ENCODE measurements at places on chromosomes 16 and 17.

DNA sequence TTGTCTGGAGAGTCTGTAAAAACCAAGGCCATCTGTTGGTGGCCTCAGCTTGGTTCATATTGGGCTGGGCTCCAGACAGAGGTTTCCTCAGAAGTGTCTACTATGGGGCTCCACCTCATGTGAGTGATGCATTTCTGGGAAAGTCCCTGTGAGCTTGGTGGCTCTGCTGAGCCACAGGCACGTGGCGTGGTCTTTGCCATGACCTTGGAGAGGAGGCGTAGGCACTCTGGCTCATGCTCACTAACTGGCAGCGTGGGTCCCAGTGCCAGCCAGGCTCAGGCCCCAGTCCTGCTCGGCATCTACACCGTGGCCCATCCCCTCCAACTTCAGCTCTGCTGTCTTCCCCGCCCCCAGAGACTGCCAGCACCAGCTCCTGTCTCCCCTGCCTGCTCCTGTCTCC, 10.7 kb upstream of the SMTNL2 start:
- DNase-seq = peak; percentile 56

DNA sequence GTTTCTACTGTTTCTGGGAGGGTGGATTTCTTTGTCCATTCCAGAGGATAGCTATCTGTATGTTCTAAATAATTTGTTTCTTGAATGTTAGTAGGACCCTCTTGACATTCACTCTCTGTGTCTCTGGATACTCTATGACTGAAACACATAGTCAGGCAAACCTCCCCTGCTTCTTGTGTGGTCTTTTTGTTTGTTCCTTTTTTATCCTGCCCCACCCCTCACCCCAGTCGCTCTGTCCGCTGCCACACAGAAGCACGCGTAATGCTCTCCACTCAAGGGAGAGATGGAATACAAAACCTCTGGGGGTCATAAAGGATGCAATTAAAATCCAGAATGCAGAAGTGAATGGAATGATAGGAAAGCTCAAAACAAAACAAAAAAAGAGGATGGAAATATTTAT, 253.1 kb downstream of the RBFOX1 start:
- DNase-seq = no peak

GRCh38 chr17:69796078-69796477, 278.9 kb upstream of the KCNJ16 start:
- no peak for DNase-seq

DNA sequence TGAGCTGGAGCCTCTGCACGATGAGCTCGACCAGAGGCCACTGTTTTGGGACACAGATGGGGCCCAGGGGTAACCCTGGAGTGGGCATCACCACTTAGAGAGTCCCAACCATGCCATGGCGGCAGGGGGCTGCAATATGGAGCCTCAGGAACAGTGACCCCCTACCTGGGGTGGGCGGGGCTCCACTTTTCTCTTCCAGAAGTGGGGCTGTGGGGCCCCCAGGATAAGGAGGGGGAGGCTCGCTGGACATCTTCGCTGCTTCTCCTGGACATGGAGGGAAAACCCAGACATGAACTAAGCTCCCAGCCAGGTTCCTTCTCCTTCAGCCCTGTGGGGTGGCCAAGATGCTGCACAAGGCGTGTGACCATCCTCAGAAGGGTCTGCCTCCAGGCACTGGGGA, 24.7 kb downstream of the CDIP1 start:
- no peak for DNase-seq

DNA sequence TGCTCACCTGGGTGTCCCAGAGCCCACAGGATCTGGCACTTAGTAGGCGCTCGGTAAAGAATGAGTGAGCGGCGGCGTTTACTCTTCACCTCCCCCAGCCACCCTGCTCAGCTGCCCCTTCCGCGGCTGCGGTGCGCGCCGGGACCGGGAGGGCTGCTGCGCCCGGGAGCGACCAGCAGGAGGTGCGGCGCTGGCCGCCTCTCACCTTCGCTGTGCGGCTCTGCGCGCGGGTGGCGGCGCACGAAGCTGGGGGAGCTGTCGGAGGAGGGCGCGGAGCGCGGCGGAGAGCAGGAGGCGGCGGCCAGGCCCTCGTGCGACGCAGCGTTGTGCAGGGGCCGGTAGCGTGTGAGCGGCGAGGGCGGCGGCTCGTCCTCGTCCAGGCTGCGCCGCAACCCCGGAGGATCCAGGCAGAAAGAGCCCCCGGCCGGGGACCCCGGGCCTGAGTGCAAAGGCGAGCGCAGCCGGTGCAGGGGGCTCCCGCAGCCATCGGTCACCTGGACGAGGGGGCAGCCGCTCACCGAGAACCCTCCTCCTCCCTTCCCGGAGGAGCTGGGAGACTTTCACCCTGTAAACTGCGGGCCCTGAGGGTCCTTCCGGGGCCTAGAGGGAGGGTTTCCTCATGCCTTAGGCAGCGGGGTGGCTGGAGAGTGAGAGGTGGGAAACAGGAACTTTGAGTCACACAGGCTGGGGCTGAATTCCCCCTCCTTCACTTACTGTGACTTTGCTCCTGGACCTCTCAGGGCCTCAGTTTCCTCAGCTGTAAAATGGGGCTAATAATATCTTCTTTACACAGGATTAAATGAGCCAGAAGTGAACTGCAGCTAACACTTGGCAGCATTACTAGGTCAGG, 12.5 kb downstream of the SAMD14 start:
- DNase-seq = peak; percentile 70

- peak; percentile 16 for DNase-seq
These were observed 4.5 kb downstream of the ARHGDIA start for GRCh38 chr17:81866440-81867169.

- peak; percentile 45 for DNase-seq
These were observed 1.7 kb upstream of the NLRP1 start for GRCh38 chr17:5585836-5586521.

- DNase-seq = peak; percentile 2
These were observed 203.9 kb downstream of the CEP112 start for GRCh38 chr17:65987988-65988387.

GRCh38 chr16:78645657-78646056, 546.2 kb downstream of the WWOX start:
- DNase-seq = no peak

- DNase-seq = peak; percentile 24
These were observed 70.6 kb downstream of the CYB5B start for GRCh38 chr16:69494991-69495392.

GRCh38 chr16:85185303-85186100, 73.2 kb upstream of the CIBAR2 start:
- DNase-seq = no peak

DNA sequence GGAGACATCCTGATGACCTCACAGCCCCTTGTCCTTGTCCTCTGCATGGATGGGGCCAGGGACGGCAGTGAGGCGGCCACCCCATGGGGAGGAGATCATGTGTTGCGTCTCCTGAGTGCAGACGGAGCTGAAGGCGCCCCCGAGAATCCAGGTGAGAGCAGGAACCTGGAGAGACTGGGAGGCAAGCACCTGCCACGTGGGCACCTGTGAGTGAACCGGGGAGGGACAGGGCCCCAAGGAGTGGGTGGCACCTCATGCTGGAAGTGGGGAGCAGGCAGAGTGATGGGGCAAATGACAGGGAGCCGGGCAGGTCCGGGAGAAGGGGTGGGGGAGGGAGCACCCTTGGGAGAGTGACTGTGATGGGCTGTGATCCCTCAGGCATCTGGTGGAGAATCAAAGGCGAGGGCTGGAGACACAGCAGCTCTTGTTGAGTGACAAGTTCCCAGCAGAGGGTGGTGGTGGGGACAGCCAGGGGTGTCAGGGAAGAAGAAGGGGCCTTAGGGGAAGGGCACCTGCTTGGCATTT, 174.3 kb upstream of the CHMP6 start:
- no peak for DNase-seq
